ENCODE measurements at places on chromosomes 4 and X. TPM values are rescaled to one million over a fixed set of nuclear protein-coding genes. Genes with fewer than 3 reads are reported as not detected.
A peak's percentile ranks its signal among the peaks of the same experiment; 100 is the strongest.

The MAGEA12 gene
- total RNA-seq = not detected

DNA sequence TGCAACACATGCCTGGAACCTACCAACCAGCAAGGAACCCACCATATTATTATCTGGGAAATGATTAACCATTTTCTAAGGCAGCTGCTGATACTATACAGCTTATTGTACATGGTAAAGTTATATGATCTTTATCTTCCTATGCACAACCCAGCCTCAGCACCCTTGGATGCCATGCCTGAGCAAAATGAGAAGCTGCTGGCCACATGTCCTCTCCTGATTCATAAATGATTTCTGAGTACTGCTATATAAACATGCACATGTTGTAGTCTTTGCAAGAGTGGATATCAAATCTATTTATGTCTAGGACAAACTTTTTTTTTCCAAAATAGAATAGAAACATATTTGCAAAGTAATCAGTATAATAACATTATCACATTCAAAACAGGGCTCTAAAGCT, 1043.6 kb downstream of the CCSER1 start:
- no peak for DNase-seq

The CSAG1 gene
- not detected for total RNA-seq

DNA sequence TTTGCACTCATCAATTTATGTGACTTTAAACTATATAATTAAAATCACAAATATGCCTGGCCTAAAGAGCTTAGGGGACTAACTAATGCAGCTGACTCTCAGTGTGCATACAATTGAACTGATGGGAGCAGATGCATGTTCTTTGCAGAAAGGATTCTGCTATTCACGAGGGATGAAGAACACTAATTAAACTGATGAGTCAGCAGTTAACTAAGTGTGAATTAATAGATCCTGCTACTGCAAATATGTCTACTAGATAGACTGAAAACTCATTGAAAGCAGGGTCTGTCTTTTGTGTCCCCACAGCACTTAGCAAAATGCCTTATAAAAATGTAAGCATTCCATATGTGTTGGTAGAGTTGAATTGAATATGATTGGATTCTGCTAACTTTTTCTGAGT, 104.0 kb downstream of the SRPX start:
- no peak for DNase-seq

The STARD8 gene
- total RNA-seq = 3.3 TPM

- no peak for DNase-seq
Measured at GRCh38 chrX:31349515-31349914, 277.7 kb upstream of the FTHL17 start.

DNA sequence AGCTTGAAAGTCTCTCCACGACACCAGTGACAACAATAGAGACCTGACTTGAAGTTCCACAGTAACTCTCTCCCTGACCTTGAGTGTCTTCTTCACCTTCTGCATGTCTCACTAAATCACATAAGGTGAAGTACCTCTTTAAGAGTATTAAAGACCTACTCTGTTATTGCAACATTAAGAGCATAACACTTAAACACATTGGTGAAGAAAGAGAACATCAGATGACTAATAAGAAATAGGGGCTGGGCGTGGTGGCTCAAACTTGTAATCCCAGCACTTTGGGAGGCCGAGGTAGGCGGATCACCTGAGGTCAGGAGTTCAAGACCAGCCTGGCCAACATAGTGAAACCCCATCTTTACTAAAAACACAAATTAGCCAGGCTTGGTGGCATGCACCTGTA, 33.9 kb upstream of the MAPK10 start:
- no peak for DNase-seq

DNA sequence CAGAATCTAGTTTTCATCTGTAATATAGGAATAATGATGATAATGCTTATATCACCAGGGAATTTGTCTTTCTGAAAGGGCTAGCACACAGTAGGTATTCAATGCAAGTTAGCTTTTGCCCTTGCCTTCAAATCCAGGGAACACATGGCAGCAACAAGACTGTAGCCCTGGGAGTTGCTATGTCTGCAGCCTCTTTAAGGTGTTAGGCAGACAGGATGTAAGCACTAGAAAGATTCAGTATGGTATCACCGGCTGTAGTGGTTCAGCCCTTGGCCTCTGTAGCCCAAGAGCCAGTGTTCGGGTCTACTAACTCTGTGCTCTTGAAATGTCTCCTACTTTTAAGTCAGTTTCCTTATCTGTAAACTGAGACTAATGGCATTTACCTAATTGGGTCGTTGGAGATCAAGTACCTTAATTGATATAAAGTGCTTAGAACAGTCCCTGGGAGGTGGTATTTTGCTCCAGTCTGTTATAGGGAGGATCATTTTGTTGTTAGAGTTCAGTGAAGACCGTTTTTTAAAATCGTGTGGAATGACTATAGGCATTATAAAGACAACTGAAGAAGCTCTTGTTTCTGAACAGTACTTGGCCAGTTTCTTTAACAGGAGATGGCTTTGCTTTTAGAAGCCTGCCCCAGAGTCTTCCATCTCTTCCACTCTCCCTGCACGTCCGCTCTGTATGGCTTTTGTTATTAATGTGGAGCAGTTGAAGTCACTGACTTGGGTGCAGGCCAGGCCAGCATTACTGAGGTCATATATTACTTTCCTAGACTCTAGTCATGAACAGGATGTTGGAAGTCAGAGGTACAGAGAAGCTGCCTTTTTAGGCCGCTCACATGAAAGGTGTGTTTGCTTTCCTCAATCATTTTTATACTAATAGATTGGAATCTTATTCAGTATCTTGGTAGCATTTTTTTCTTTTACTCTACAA, 44.8 kb downstream of the GAB1 start:
- DNase-seq = peak; percentile 94

GRCh38 chr4:8001564-8002355, 62.1 kb upstream of the AFAP1 start:
- no peak for DNase-seq

GRCh38 chrX:97740886-97741285, 857.2 kb downstream of the RPA4 start:
- DNase-seq = no peak

DNA sequence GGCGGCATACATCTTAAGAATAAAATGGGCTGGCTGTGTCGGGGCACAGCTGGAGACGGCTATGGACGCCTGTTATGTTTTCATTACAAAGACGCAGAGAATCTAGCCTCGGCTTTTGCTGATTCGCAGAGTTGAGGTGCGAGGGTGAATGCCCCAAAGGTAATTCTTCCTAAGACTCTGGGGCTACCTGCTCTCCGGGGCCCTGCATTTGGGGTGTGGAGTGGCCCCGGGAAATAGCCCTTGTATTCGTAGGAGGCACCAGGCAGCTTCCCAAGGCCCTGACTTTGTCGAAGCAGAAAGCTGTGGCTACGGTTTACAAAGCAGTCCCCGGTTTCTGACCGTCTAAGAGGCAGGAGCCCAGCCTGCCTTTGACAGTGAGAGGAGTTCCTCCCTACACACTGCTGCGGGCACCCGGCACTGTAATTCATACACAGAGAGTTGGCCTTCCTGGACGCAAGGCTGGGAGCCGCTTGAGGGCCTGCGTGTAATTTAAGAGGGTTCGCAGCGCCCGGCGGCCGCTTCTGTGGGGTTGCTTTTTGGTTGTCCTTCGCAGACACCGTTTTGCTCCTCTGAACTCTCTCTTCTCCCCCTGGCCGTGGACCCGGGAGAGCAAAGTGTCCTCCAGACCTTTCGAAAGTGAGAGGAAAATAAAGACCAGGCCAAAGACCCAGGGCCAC, 1.9 kb downstream of the SHOX start:
- DNase-seq = no peak

GRCh38 chr4:121062521-121062920, 9.8 kb downstream of the NDNF start:
- no peak for DNase-seq

The NDST4 gene
- total RNA-seq = not detected

DNA sequence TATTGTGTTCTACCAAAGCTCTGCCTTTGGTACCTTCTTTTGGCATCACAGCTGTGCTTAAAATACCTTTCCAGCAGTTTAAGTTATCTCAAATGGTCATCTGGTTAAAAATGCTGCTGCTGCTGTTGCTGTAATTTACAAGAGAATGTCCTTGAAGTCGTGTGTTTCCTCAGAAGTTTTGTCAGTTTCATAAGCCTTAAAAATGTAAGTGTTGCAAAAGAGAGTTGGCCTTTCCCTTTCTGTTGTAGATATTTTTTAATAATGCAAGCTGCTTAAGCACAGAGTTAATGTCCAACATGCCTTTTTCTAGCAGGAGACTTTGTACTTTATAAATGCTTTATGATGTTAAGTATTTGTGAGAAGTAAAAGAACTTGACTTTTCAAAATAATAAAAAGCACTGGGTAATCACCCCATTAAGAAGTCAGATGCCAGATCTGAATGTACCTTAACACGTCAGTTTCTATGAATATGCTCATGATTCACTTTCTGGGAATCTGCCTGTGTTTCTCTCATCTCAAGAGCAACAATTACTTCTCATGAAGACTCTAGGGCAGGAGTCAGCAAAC, 35.3 kb upstream of the TENM3 start:
- DNase-seq = no peak

DNA sequence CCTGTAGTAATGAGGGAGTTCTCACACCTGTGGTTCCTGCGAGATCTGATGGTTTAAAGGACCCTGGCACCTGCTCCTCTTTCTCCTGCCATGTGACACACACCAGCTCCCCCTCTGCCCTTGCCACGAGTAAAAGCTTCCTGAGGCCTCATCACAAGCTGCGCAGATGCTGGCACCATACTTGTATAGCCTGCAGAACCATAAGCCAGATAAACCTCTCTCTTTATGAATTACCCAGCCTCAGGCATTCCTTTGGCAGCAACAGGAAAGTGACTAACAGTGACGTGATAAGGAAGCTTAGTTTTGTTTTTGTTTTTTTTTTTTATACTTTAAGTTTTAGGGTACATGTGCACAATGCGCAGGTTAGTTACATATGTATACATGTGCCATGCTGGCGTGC, 130.9 kb downstream of the AFAP1 start:
- DNase-seq = no peak

- DNase-seq = no peak
Measured at GRCh38 chrX:19446397-19446796, 68.9 kb downstream of the MAP3K15 start.

The FAM184B gene
- total RNA-seq = 0.07 TPM

GRCh38 chr4:113179091-113179490, 129.6 kb downstream of the ANK2 start:
- DNase-seq = no peak

DNA sequence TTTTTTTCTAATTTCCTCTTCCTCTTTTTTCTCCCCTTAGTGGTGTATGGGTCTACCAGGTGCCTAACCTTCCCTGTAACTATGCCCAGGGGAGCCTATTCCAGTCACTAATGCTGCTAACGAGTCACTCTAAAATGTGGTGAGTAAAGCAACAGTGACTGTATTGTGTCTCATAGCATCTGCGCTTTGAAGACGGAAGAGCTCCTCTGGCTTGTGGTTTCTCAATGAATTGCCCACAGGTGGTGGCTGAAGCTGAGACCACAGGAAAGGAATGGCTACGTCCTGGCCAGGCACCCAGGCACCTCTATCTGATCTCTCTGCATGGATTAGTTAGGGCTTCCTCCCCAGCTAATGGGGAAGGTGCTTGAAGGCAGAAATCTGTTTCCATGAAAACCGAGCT, 763.5 kb upstream of the FRG1 start:
- DNase-seq = no peak

- DNase-seq = no peak
Measured at GRCh38 chr4:141543176-141543575, 93.2 kb upstream of the IL15 start.

GRCh38 chr4:108126806-108127205, 41.9 kb downstream of the LEF1 start:
- no peak for DNase-seq

The STAP1 gene
- not detected for total RNA-seq

DNA sequence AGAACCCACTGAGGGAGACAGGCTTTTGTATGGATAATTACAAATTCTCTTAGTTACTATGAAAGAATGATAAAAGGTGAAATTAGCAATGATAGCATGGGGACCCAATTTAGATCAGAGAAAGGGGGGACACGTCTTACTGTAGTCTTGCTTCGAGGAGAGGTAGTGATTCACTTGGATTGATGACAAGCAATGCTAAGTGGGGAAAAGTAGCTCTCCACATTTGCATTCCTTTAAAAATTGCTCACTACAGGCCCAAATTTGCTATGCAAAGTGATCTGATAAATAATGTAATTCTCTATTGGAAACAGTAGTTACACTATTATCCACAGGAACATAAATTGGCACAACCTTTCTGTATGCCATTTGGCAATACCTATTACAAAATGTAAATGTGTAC, 42.5 kb upstream of the MAP3K15 start:
- DNase-seq = no peak

DNA sequence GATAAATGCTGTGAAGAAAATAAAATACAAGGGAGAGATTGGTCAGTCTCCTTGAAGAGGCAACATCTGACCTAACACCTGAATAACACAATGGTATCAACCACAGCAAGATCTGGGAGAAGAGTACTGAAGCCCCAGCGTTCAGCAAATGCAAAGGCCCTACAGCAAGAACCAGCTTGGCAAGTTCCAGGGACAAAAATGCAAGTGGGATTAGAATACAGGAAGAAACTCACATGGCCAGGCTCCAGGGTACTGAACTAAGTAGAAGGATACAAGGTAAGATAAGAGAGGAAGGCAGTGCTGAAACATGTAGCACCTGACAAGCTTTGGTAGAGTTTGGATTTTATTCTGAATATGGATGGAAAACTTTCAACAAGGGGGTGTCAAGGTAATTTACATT, 3.6 kb downstream of the SMIM14 start:
- DNase-seq = peak; percentile 32
